ENCODE measurements at places on chromosomes 3 and 15. TPM values are rescaled to one million over a fixed set of nuclear protein-coding genes. Genes with fewer than 3 reads are reported as not detected.

SYNM gene
- total RNA-seq, result 83.5 TPM

IL20RB gene
- not detected for total RNA-seq

SLC35G2 gene
- total RNA-seq, result 17.5 TPM

DLL4 gene
- total RNA-seq, result 7.9 TPM

RHOV gene
- 6.2 TPM for total RNA-seq

OSTN gene
- 0.68 TPM for total RNA-seq

CACNA2D3 gene
- total RNA-seq, result 94.8 TPM

CCRL2 gene
- not detected for total RNA-seq

BUB1B gene
- total RNA-seq, result 3.8 TPM

AADAC gene
- total RNA-seq, result not detected

SNURF gene
- total RNA-seq, result 70.4 TPM

CACNA1D gene
- 69.1 TPM for total RNA-seq

EXD1 gene
- 0.55 TPM for total RNA-seq

LRRC2 gene
- total RNA-seq, result 10.6 TPM

TEX55 gene
- not detected for total RNA-seq

GP9 gene
- 0.74 TPM for total RNA-seq

STRIT1 gene
- total RNA-seq, result not detected

INAFM2 gene
- 29.4 TPM for total RNA-seq

ARIH2 gene
- 106 TPM for total RNA-seq

ZNF619 gene
- 7.1 TPM for total RNA-seq

CCR8 gene
- total RNA-seq, result not detected

CPNE4 gene
- total RNA-seq, result 49.1 TPM

CMTM8 gene
- total RNA-seq, result 3.3 TPM

TRH gene
- total RNA-seq, result 0.22 TPM

MYO5C gene
- 26.8 TPM for total RNA-seq

TIMP4 gene
- total RNA-seq, result 3.0 TPM

GP5 gene
- total RNA-seq, result 0.17 TPM

LMAN1L gene
- 2.5 TPM for total RNA-seq

TMC3 gene
- total RNA-seq, result 0.20 TPM

OIP5 gene
- 0.40 TPM for total RNA-seq

FETUB gene
- 0.89 TPM for total RNA-seq

ADPRH gene
- 2.0 TPM for total RNA-seq

C3orf49 gene
- total RNA-seq, result not detected

AMOTL2 gene
- total RNA-seq, result 58.1 TPM

C3orf22 gene
- total RNA-seq, result not detected

FBXO40 gene
- 4.7 TPM for total RNA-seq

SLITRK3 gene
- total RNA-seq, result 39.5 TPM

ANKRD63 gene
- total RNA-seq, result 2.7 TPM

SLC22A14 gene
- total RNA-seq, result 2.9 TPM

DUOXA1 gene
- total RNA-seq, result 2.4 TPM

GOLGA6L7 gene
- total RNA-seq, result not detected

LTK gene
- 3.5 TPM for total RNA-seq

CLDN11 gene
- 238 TPM for total RNA-seq

MEGF11 gene
- 8.6 TPM for total RNA-seq

B3GNT5 gene
- total RNA-seq, result 4.3 TPM

NDUFAF3 gene
- total RNA-seq, result 106 TPM

IGSF11 gene
- 52.4 TPM for total RNA-seq

SPTSSB gene
- total RNA-seq, result 45.8 TPM

PPP2R3A gene
- 11.7 TPM for total RNA-seq

GABRR3 gene
- total RNA-seq, result not detected

FILIP1L gene
- 12.5 TPM for total RNA-seq

MAP2K1 gene
- 154 TPM for total RNA-seq

BCL2A1 gene
- total RNA-seq, result not detected

CEP63 gene
- 40.0 TPM for total RNA-seq

ACTRT3 gene
- total RNA-seq, result 1.8 TPM

IL17RB gene
- 33.0 TPM for total RNA-seq

DCP1A gene
- 27.5 TPM for total RNA-seq

TGM5 gene
- total RNA-seq, result not detected

DAZL gene
- not detected for total RNA-seq

TMEM266 gene
- total RNA-seq, result 9.9 TPM

Measured in dorsolateral prefrontal cortex (tissue), 122 donors.